ENCODE measurements at places on chromosomes 13 and 19.

DNA sequence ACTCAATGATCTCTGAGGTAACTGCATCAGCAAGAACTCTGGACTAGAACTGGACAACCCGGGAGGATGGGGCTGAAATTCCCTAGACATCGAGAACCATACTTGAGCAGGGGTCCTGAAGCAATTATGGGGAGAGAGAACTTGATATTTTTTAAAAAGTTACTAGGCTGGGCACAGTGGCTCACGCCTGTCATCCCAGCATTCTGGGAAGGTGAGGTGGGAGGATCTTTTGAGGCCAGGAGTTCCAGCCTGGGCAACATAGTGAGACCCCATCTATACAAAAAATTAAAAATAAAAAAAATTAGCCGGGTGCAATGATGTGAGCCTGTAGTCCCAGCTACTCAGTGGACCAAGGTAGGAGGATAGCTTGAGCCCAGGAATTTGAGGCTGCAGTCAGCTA lies 2.3 kb upstream of the DNAJB1 start:
- DNase-seq = no peak

GRCh38 chr19:55354698-55355212 lies at the start of gene COX6B2:
TSS of gene COX6B2 (minus strand) at chr19:55354719. CDS start at chr19:55354521, 198 bp downstream.
- DNase-seq = no peak

DNA sequence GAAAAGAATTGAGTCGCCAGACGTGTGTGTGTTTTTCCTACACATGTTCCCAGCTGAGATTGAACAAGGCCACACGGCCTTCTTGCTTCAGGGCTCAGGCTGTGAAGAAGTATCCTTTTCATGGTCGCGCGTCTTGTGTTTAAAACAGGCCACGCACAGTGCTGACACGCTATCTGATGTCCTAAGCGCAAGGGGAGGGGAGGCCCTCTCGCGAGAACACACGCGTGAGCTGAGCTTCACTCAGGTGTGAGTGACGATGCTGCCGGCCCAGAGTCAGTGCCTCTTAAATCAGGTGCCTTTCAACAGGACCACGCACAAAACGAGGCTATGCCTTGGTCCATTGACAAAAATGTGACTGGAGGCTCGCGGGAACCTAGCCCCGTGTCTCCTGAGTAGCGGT lies 103.7 kb downstream of the TEX29 start:
- no peak for DNase-seq

DNA sequence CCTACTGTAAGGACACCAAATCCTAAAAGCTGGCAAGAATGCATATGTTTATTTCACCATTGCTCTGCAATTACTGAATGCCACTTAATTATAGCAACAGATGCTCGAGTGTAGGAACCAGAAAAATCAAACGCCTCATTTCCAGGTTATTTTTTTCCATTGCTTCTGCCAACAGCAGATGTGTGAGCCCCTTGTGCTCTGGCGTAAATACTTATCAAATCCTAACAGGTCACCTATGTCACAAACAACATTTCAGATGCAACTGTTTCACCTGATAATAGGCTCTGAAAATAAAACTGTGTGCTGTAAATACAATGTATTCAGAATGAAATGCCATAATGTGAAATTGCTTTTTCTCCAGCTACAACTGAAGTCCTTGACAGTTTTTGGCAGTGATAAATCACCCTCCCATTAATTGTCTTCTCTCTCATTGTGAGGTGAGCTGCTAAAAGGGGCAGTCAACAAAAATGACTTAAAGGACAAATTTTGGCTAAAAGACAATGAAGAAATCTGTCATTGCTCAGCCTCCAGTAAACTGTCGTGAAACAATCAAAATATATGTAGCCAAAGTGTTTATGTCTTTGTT lies 344.0 kb downstream of the DACH1 start:
- no peak for DNase-seq

DNA sequence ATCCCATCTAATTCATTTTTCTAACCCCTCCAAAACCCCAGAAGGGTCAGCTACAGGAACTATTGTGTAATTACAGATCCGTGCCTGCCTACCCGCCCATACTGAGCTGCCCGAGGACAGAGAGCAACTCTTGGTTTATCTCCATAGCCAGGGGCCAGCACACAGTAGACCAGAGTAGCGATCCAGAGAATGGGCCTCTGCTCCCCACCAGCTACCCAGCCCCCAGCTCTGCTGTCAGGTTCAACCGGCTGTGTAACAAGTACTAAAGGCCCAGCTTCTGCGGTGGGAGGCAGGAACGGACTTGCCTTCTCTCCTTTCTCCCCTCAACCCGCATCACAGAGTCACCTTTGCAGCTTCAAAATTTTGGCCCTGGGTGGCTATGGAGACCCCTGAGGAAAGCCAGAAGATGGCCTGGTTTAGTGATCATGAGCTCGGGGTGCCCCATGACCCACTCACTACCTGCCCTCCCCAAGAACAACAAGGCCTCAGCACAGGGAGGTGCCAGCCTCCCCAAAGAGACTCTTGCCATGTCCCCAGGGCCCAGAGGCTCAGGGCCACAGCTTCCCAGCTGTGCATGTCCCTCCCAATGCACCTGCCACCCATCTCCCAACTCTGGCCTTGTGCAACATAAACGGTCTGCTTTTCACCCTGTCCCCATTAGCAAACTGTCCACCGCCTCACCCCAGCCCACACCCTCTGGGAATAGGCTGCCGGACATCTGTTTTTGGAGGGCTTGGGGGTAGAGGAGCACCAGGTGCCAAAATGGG lies 5.7 kb downstream of the CALM3 start:
- no peak for DNase-seq

DNA sequence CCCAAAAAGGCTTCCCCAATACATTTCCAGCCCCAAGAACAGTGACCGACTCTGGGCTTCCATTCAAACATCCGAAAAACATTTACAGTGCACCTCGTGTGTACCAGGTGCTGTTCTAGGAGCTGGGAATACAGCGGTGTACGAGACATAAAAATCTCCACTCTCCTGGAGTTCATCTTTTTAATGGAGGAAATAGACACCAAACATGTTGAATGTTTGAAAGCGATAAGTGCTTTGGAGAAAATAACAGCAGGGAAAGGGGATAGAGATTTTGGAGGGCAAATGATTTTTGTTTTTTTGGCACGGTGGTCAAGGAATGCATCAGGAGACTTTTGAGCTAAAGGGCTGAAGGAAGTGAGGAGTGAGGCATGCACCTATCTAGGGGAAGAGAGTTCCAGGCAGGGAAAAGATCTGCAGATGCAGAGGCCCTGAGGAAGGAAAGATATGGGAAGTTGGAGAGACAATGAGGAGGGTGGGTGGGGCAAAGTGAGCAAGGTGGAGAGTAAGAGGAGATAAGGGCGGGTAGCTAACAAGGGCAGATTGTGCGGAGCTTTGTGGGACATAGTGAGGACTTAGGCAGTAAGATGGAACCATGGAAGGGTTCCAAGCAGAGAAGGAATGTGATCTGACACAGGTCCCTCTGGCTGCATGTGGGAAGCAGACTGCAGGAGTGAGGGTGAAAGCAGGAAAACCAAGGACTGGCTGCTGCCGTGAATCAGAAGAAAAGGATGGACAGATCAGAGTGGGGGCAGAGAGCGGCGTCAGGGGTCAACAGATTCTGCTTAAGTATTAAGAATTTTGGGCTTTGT lies 703 bp upstream of the FBL start:
- DNase-seq = no peak

GRCh38 chr19:34712395-34713261 lies 21.4 kb upstream of the ZNF181 start:
- DNase-seq = peak; percentile 87

DNA sequence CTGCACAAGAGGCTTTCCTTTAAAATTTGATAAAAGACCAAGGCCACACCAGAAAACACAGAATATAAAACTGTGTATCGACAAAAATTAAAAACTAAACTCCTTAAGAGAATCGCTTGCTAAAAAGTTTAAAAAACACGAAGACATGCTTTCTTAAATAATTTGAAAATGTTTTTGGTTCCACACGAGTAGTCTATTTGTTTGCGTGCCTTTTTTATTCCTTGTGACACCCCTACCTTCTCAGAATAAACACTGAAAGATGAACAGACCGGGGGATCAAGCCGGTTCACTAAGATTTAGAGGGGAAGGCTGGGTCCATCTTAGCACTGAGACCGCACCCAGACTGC lies 256.4 kb upstream of the STARD13 start:
- no peak for DNase-seq

DNA sequence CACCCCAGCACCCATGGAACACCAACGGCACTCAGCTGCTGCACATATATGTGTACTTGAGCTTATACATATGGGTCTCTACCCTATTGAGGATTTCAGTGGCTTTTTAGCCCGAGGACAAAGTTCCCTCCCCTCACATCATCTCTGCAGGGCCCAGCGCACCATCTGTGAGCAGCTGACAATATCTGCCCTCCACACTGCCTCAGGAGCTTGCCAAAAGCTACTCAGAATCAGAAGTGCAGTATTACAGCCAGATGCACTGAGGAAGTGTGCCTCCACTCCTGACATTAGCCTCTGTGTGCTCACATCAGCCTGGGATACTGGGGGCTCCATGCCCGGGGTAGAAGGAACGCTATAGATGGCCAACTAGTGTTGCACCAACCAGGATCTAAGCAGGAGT lies 903.9 kb downstream of the UQCRFS1 start:
- no peak for DNase-seq

DNA sequence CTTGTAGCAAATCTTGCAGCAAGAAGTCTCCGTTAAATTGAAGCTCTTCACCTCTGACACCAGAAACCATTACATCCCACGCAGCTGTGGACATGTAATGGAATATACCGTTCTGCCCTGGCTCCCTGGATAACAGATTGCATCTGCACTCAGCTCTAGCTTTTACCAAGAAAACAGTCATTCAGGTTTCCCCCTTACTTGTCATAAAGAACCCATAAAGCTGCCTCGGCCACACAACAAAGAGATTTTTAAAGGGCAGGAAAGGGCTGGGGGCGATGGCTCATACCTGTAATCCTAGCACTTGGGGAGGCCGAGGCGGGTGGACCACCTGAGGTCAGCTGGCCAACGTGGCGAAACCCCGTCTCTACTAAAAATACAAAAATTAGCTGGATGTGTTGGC lies 127.6 kb upstream of the RFC3 start:
- DNase-seq = no peak

DNA sequence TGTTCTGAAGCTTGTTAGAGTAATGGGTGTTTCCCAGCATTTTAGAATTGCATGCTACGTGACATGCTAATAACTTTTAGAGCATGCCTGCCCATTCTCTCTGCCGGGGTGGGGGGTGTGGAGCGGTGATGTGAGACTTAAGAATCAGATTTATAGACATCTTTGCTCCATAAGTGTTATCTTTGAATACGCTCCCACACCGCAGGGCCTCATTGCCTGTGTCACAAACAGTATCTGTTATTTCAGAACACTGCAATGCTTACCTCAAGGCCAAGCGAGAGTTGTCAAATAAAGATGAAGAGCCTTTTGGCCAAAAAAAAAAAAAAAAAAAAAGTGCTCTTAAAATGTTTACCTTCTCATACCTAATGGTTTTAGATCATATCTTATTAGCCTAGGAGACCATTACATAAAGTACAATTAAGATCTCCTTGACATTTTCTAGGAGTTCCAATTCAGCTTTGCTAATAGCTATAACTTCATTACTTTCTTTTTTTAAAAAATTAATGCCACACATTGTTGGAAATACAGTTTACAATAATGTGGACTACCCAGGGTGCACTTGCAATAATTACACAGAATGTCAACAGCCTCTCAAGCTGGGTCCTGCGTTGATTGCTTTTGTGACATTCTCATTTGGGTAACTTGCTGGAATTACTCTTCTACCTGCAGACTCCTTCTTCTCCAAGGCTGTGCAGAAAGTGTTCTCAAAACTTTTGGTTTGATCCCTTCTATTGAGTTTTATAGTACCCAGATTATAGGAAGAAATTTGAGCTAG lies 525.3 kb downstream of the KLF12 start:
- no peak for DNase-seq

DNA sequence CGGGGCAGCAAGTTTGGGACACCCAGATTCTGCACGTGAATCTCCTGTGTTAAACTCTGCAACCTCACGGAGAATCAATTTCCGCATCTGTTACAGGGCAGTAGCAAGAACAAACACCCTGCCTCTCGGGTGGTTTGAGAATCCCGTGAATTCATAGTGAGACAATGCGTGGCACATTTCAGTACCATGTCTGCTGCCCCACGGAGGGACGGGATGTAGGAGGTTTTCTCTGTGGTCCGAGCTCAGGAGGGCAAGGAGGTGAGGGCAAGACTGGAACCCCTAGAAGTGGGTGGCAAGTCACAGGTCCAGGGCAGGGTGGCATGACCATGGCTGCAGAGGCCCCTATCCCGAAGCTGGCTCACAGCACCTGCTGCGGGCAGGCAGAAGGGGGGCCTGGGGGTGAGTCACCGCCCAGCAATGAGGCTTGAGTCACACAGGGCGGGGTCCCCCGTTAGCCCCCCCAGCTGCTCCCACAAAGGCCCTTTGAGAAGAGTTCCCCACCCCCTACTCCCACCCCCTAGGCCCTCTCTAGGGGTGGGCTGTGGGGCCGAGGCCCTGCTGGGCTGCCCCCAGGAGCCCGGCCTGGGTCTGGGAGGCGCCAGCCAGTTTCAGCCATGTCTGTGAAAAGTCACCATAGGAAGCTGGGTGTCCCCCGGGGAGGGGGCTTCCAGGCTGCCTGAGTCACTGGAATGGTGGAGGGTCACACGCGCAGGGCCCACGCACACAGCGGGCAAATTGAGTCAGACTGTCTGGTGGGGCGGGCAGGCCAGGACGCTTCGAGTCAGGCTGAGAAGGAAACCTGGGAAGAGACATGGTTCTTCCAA lies 25.8 kb upstream of the NANOS3 start:
- DNase-seq = peak; percentile 74

DNA sequence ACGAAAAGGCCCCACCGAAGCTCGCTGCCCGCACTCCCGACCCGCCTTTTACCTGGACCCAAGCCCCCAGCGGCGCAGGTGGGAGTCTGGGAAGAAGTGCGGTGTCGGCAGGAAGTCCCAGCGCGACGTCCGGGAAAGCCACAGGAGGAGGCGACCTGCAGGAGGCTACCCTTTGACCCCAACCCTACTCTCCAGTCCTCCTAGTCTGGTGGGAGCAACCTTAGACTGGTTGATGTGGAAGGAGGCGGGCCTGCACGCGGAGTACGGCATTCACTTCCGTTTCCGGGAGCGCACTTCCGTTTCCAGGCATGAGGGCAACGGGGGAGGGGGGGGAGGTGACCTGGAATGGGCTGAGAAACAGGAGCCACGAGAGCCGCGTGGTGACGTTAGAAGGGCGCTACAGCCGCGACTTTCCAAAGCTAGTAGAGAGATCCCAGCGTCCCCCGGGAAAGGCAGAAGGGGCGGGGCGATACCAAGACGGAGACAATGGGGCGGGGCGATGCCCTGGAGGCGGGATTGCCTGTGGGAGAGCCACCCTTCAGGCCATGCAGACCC lies 28.5 kb downstream of the ZNF266 start:
- DNase-seq = peak; percentile 60

GRCh38 chr19:38321646-38322196 lies 2.1 kb downstream of the KCNK6 start:
- DNase-seq = no peak

GRCh38 chr19:18304208-18304457 lies 18.7 kb downstream of the LSM4 start:
- DNase-seq = no peak

GRCh38 chr19:23587546-23587945 lies 99.5 kb downstream of the ZNF675 start:
- no peak for DNase-seq
